Hypothalamus (tissue), 51 donors: ENCODE measurements at places on chromosomes 16 and 17.
A peak's percentile ranks its signal among the peaks of the same experiment; 100 is the strongest.

GRCh38 chr17:37247825-37248224, 128.0 kb upstream of the C17orf78 start:
- DNase-seq = no peak

DNA sequence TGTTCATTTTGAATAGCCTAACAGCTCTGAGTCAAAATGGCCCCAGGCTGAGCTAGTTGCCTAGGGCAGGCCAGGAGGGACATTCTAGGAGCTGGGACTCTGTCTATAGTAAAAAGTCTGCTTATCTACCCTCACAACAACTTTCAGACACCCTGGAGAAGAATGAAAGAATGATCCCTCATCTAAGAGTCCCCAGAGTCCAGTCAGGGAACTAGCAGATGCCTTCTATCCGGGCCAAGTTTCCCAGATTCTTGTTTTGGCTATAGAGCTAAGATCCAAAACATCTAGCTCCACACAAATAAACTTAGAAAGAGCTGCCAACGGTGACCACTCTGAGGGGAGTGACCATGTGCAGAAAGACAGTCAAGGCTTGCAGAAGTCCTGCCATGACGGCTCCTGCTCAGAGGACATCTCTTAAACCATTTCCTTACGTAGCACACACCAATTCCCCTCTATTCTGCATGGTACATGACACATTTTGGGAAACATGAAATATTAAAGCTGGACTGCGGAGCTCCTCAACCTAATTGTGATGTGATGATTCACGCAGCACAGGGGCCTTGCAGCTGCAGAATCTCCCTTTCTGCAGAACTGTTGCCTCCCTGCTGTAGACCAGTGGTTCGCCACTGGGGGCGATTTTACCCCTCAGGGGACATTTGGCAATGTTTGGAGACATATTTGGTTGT, 24.2 kb downstream of the FAM20A start:
- no peak for DNase-seq

DNA sequence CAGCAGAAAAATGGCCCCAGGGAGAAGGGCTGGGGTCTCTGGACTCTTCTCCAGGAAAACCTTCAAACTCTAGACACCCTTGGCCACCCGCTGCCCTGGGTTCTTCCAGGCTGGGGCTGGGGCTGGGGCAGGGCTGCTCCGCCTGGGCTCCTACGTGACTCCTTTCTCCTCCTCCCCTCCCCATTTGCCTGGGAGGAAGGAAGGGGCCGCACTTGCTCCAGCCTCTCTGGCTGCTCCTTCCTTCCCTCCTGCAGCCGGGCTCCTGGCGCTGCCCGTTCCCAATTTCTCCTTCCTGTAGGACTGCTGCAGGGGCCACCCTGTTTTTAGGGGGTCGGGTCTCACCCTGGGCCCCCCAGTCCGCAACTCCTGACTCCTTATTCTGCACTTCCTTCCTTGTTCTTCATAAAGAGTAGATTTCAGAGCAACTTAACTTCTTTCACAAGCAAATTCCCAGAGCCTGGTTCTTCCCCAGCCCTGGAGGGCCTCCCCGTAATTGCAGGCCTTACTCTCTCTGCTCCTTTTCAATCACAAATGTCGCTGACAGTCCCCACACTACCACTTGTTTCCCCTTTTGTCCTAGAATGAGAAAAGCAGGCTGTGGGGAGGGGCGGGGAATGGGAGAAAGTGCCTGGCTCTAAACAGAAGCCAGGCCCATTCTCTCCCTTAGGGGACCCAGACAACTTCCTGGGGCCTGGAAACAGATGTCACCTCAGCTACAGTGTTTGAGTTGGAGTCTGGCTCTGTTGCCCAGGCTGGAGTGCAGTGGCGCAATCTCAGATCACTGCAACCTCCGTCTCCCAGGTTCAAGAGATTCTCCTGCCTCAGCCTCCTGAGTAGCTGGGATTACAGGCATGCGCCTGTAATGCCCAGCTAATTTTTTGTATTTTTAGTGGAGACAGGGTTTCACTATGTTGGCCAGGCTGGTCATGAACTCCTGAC, 137.8 kb downstream of the ENGASE start:
- no peak for DNase-seq

DNA sequence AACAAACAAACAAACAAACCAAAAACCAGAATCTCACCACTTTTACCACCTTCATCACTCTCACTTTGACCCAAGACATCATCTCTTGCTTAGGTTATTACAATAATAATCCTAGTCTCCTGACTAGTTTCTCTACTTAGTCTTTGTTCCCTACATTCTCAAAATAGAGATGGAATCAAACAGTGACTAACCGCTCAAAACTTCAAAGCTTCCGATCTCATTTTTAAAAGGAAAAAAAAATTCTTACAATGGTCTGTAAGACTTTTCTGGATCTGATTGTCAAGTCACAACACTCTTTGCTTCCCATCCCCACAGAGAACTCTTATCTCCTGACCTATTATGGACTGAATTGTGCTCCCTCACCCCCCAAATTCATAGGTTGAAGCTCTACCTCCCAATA, 60.9 kb downstream of the SPAG9 start:
- DNase-seq = no peak

GRCh38 chr16:63745456-63745855, 1376.4 kb downstream of the CDH11 start:
- DNase-seq = no peak

- DNase-seq = no peak
Observed at GRCh38 chr17:68381076-68381900, 76.0 kb downstream of the WIPI1 start.

- no peak for DNase-seq
Observed at GRCh38 chr16:27859020-27859419, 204.5 kb downstream of the GSG1L start.

- no peak for DNase-seq
Observed at GRCh38 chr16:89561142-89561883, 831 bp downstream of the RPL13 start.

- no peak for DNase-seq
Observed at GRCh38 chr17:81018044-81018802, 16.7 kb upstream of the BAIAP2 start.

DNA sequence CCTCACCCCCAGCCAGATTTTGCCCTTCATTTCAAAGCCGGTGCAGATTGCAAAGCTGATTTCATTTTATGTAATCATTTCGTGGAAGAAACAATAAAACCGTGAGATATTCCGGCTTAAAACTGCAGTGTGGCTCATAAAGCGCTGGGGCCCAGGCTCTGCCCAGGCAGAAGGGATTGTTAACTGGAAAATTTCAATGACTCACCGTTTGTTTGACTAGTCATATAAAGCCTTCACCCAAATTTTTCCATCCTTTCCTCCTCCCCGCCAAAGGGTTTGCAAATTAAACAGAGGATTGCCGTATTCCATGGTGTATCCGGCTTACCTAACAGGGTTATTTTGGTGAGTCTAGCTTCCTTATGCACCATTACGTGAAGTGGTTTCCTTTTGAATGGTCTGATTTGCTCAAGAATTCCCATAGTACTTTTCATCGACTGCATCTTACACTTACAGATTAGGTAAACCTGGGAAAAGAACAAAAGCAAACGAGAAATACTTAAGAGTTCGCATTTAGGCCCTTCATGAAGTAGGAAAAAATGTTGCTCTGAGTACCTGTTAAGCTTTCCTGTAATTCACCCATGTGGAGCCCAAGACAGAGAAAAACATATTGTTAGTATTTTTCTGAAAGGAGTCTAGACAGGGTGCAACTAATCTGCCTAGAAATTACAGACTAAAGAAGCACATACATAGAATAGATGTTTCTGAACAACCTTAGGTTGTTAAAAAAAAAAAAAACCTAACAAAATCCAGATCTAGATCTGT, 949 bp upstream of the GSPT1 start:
- DNase-seq = no peak

- no peak for DNase-seq
Observed at GRCh38 chr17:82154881-82155331, 56.9 kb upstream of the FASN start.

- no peak for DNase-seq
Observed at GRCh38 chr17:75460295-75460694, 3.9 kb downstream of the TMEM94 start.

GRCh38 chr17:27321372-27321771, 27.5 kb downstream of the WSB1 start:
- DNase-seq = no peak

DNA sequence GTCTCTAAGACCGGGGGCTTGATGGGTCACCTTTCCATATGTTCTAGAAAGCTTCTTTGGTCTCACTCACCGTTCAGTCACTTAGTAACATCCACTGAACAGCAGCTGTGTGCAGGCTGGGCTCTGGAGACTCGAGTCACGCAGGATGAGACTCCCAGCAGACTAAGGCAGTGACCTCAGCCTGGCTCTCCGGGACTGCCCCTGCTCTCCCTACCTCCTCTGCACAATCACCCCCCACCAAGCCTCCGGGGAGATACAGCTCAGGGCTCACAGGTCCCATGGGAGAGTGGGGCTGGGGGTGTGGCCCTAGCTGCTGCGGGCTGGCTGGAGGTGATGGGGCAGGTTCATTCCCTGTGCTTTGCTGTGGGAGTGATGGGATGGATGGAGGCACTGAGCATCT, 14.1 kb downstream of the FLYWCH2 start:
- DNase-seq = no peak

- DNase-seq = no peak
Observed at GRCh38 chr16:9344508-9344907, 253.1 kb downstream of the HAPSTR1 start.

DNA sequence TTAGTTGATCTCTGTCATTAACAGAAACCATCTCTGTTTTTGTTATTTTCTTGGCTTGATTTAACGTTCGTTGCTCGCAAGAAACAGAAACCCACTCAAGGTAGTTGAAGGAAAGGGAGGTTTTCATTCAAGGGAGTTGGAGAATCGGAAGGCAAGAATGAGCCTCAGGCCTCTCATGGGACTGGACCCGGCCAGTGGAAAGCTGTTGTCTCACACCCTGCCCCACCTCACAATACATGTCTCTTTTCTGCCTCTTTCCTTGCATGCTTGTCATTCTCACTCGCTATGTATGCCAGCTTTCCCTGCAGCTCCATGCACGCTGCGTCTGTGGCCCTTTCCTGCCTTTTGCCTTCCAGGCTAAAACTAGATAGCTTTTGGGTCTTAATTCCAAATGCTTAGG, 18.3 kb downstream of the DCAF7 start:
- DNase-seq = no peak

- DNase-seq = no peak
Observed at GRCh38 chr17:74474043-74474792, 7.8 kb downstream of the CD300A start.

DNA sequence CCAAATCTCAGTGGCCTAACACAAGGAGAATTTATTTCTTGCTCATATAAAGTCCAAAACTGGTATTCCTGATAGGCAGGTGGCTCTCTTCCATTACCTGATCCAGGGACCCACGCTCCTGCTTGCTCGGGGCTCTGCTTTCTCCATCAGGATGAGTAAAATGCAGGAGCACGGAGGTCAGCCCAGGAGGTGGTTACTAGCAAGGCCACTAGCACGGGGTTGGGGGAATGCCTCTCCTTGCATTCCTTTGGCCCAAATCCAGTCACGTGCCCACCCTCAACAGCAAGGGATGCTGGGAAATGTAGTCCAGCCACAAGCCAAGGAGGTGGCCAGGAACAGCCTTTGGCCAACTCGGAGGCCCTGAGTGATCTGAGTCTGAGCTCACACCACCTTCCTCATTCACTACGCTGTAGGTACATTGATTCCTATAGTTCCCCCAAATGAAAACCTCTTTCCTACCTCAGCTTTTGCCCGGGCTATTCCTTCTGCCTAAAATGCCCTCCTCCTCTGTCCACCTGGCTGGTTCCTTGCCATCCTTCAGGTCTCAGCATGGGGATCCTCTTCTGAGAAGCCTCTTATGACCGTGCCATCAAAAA, 38.3 kb upstream of the HAPSTR1 start:
- peak; percentile 24 for DNase-seq

DNA sequence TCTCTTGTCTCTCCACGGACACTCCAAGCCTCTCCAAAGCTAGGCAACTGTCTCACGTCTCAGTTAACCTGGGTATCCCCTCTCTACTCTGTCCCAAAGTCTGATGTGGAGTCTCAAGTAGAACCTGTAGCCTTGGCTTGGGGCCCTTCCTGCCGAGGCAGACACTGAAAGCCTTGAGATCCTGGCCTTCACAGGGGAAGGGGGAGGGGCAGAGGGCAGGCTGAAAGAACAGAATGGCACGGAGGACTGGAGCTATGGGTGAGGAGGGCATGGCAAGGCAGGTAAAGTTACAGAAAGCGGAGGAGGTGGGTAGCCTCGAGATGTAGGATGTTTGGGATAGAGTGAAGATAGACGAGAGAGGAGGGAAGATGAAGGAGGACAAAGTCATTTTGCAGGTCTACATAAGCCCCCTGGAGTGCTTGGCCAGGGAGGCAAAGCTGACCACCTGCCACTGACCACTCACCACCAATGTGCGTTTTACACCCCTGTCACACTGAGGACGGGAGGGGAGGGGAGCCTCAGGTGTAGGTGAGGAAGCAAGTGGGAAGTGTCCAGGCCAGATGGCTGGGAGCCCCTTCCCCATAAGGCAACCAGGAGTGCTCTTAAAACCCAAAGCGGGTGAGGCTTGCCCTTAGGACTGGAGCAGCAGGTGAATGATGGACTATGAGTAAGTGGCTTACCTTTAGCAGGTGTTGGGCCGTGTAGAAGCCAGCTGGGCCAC, 1.3 kb downstream of the FDXR start:
- no peak for DNase-seq

DNA sequence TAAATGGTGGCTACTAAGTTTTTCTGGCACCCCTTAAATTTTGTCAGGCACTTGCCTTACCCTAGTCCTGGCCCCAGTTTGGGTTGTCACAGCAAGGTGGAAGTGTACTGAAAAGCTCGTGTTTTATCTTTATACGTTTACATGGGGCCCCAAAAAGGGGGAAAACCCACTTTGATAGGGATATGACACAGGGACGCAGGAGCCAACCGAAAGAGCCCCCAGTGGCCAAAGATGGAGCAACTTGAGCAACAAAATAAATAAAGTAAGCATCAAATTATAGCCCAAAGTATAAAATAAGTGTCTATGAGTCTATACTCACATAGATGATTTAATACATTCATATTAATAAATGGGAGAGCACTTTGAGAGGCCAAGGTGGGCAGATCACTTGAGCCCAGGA, 5.0 kb upstream of the CETP start:
- DNase-seq = no peak

DNA sequence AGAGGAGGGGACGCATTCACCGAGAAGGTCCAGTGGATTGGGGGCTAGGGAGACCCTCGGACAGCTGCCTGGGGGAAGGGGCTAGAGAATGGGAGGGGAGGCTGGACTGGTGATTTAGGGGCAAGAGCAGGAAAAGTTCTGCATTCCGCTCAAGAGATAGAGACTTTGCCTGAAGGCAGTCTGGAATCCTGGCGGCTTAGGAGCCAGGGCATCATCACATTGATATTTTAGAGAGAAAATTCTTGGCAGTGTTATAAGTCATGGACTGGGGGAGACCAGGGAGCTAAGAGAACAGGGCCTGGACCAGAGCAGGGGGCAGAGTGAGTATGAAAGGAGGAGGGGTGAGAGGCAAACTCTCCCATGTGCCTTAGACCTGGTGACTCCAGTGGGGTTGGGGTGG, 35.8 kb downstream of the MSI2 start:
- DNase-seq = no peak

GRCh38 chr17:74455025-74455545, 11.3 kb upstream of the CD300A start:
- no peak for DNase-seq
